ENCODE measurements at places on chromosomes 11 and 22. TPM values are rescaled to one million over a fixed set of nuclear protein-coding genes. Genes with fewer than 3 reads are reported as not detected.
A peak's percentile ranks its signal among the peaks of the same experiment; 100 is the strongest.

DNA sequence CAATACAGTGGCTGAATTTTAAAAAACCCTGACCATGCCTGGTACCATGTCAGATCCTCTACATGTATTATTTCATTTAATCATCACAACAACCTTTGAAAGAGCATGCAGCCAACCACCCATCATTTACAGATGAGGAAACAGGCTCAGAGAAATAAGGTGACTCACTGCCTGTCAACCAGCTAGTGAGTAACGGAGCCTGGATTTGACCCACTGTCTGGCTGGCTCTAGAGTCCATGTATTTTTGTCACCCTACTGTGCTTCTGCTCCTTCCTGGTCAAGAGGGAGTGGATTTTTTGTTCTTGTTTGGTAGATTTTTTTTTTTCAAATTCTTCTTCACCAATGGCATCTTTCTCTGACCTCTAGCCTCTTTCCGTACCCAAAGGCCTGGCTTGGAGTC lies 77.4 kb downstream of the CWC15 start:
- no peak for DNase-seq

DNA sequence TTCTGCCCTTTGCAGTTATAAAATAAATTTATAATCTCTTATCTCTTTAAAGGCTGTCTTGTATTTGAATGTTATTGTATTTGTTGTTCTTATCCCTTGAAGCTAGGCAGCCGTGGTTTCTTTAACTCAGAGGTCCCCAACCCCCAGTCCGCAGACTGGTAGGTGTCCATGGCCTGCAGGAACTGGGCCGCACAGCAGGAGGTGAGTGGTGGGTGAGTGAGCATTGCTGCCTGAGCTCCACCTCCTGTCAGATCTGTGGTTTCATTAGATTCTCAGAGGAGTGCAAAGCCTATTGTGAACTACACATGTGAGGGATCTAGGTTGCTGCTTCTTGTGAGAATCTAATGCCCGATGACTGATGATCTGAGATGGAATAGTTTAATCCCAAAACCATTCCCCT lies 380.0 kb upstream of the CCDC90B start:
- DNase-seq = no peak

DNA sequence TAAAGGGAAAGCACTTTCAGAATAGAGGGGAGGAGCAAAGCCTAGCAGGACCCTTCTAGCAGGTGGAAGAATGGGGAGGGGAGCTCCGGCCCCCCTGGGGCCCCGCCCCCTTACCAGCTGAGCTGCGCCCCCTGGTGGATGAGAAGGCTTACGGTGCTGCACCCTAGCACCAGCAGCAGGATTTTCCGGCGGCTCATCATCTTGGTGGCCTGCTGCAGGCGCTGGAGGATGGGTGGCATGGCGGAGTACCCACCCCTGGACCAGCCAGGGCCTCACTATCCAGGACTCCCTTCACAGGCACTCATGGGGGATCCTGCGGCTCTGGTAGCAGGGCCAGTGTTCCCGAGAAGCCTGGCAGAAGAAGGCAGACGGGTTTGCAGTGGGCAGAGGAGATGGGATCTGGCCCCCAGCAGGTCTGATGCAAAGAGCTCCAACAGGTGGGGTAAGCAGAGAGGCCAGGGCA lies 3.8 kb downstream of the GAL3ST3 start:
- DNase-seq = peak; percentile 87

- DNase-seq = no peak
Observed at GRCh38 chr22:46752988-46753310, 9.5 kb upstream of the TBC1D22A start.

- no peak for DNase-seq
Observed at GRCh38 chr11:134276396-134277182, 410 bp downstream of the GLB1L3 start.

The KRTAP5-8 gene
- 0.28 TPM for total RNA-seq

The KRTAP5-9 gene
- not detected for total RNA-seq

Data from CD8-positive, alpha-beta T cell (primary cell).